HT1080 (cell line): ENCODE measurements at places on chromosomes 3 and 15. TPM values are rescaled to one million over a fixed set of nuclear protein-coding genes. Genes with fewer than 3 reads are reported as not detected.
A peak's percentile ranks its signal among the peaks of the same experiment; 100 is the strongest.

GOLGA6L7 gene
- not detected in 2 replicates for total RNA-seq

PLXND1 gene
- total RNA-seq, result 26.7 and 28.5 TPM in 2 replicates

GPR149 gene
- not detected in 2 replicates for total RNA-seq

PLCB2 gene
- 0.16 and 0.40 TPM in 2 replicates for total RNA-seq

KCNMB3 gene
- total RNA-seq, result 0.23 and 0.45 TPM in 2 replicates

SCG5 gene
- total RNA-seq, result 36.1 and 46.9 TPM in 2 replicates

ROPN1B gene
- 0.30 TPM in 1 of 2 replicates, not detected in the other for total RNA-seq

TMA7 gene
- 368 and 782 TPM in 2 replicates for total RNA-seq

HYKK gene
- 0.57 and 1.6 TPM in 2 replicates for total RNA-seq

SLC12A1 gene
- not detected in 2 replicates for total RNA-seq

DNA sequence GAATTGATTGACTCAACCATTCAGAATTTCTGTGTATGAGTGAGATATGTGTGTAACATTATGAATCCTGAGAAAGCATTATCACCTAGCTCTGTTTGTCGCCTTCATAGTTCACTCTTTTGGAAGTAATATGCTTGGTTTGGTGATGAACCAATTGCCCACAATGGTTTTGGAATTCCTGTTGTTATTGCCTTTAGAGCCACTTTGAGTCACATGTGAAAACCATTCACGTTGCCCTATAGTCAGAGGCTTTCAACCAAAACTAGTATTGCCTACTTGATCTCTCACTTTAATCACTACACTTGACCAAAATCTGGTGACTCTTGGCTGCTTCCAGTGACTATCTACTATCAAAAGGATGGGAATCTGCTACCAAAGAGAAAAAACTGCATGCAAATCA is 78.2 kb upstream of the FLNB start:
- no peak for DNase-seq

- no peak for DNase-seq
Measured at GRCh38 chr15:63513271-63513670, 8.9 kb downstream of the USP3 start.

DNA sequence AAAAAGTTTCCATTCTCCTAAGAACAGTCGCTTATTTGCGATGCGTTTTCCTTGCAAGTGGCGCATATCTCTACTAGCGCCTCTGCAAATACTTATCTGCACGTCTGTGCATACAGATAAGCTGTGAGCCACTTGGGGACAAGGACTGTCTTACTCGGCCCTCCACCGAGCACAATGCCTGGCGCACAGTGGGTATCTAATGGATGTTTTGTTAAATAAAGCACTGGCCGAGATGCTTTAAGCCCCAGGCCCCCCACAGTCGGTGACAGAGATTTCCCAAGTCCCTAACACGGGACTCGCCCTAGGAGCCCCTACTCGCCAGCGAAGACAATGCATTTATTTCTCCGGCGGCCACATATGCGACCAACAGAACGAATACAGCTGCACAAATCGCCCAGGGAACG is 503 bp downstream of the HLTF start:
- no peak for DNase-seq

GRCh38 chr3:144039661-144040060 is 68.0 kb downstream of the DIPK2A start:
- peak; percentile 71 for DNase-seq

DNA sequence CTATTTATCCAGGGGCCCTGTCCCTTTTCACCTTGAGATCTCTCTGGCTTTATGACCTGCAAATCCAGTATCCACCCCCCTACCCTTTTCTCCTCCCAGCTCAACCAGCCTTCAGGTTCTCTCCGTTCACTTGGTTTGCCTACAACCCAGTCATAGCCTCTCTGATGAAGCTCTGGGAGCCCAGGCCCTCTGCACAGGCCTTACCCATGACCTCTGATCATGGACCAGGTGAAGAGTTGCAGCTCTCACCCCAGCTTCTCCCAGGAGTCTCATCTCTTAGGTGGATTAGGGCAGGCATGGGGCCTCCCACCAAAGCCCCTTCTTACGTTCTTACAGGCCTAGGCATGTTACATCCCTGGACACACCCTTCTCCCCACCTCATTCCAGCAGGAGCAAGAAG is 59.8 kb downstream of the EXOG start:
- DNase-seq, result no peak

DNA sequence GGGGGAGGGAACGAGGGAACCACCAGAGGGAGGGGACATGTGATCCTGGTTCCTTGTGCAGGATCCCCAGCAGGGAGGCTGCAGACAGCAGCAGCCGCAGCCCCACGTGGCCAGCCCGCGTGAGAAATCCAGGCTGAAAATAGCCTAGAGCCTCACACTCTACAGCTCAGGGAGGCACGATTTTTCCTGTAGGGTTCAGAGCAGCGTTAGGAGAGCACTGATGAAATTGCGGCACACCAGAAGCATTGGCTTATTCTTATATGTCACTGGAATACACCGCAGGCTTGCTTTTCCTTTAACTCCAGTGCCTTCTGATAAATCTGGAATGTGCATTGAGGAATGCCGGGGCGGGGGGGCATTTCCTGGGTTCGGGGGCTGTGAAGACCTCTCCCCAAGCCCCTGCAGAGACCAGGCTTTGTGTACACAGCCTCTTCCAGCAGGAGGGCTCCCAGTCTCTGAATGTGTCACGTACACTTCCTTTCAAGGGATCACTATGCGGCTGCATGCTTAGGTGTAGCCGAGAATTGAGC is 193.0 kb downstream of the ATP10A start:
- DNase-seq, result peak; percentile 75

DNA sequence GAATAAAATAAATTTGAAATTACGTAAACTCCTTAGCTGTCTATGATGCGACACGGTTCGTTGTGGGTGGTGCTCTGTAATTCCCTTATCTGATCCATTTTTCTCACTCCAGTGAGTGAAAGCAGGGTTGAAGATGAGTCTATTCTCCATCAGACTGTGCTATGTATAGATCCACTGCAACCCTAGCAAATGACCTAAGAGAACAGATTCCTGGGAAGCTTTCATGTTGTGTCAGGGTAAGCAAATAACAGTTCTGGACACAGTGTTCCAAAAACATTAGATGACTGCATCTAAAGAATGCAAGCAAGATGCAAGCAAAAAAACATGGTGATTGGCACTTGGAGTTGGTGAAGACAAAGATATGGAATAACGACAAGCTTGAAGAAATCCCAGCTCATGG is 239.3 kb downstream of the SLC9A9 start:
- no peak for DNase-seq

DNA sequence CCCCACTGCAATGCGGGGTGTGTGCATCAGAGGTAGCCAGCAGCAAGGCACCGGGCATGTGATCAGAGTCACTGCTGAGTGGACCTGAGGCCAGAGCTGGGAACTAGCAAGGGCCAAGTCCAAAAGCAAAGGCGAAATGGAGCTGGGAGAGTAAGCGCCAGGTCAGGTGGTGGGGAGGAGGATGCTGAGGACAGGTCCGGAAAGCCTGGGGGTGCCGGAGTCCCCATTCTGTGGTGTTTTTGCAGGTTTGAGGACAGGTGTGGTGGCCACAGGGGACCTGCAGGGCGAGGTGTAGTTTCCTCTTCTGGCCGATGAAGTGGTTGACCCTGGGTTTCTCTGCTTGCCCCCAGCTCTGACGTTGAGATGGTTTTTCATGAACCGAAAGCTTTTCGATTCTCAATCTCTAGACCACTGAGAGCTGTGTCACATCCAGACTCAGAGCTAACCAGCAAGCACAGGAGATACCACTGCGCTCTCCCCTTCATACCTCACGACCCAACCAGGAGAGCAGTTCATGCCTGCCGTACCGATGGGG is 35.0 kb upstream of the HES1 start:
- no peak for DNase-seq

DNA sequence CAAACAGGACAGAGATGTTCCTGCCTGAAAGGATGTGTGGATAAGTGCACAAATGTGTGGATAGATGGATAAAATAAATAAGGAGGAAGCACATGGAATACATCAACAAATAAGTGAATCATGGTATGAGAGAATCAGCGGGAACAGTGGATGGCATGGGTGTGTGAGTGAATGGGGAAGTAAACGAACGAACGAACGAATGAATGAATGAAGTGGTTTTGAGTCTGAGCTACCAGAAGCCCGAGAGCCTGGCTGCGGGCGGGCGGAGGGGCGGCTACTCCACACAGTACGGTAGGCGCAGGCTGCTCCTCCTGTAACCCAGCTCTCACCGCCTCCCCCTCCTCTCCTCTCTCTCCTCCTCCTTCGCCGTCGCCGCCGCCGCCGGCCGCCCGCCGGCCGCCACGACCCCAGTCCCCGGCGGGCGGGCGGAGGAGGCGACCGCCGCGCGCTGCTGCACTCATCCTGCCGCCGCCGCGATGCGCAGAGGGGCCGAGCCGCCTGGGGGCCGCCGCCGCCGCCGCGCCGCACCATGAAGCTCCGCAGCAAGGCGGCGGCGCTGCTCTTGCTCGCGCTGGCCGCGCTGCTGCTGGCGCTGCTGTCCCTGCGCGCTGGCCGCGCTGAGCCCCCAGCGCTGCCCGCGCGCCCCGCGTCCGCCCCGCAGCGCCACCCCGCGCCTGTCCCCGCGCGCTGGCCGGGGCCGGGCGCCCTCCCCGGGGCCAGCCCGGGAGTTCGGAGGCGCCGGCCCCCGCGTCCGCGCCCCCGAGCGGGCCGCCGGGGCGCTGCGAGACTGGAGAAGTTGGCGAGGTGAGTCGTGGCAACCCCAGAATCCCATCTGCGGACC is at the start of gene GXYLT2:
Gene GXYLT2, plus strand, starts transcription at position 342 of the 841 bp plus-strand sequence. Its CDS starts 188 bp downstream, at position 530.
- DNase-seq, result peak; percentile 84

DNA sequence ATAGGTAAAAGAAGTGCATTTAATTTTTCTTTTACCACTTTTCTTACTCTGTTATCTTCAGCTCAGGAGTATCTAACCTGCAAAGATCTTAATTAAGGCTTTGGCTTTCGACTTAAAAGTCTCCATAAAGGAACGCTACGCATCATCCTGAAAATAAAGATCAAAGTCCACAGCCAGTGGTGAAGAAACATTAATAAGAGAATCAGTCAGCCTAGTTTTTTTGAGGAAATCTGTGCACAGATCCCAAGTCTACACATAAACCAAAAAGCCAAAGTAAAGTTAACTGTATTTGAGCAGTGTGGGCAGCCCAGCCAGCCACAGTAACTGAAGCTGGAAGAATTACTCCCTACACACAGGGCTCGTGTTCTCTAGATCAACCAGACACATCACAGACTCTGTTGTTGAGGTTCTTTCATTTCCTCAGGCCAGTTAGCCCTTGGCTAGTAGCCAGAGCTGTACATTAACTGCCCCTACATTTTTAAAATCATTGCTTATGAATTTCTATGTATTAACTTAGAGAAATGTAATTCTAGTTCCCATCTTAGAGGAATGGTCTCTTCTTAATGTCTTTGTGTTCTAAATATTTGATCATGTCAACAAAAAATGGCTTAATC is 6.9 kb downstream of the LRRC2 start:
- DNase-seq, result no peak

DNA sequence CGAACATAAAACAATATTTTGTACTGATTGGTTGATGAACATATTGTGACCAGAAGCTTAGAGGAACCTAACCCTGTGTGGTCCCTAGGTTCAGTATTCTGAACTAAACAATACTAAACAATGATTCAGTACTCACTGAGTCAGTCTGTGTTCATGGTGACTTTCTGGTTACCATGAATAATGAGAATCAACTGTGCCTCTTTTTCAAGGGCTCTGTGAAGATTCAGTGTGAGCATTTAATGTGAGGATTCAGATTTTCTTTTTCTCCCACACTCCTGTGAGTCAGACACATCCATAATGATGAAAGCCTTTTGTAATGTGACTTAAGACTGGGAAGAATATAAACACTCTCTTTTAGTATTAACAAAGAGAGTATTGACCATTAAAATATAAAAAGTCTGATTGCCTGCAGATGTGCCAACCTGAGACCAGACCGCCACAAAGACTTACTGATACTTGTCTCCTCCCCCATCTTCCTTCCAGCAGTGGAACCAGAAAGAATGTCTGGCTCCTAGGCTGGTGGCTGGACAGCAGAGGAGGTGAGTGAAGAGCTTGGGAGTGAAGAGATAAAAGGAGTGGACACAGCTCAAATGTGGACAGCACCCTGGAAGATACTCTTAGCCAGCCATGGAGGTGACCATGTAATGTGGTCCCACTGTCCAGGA is 17.6 kb upstream of the ACTL6A start:
- DNase-seq, result peak; percentile 98

DNA sequence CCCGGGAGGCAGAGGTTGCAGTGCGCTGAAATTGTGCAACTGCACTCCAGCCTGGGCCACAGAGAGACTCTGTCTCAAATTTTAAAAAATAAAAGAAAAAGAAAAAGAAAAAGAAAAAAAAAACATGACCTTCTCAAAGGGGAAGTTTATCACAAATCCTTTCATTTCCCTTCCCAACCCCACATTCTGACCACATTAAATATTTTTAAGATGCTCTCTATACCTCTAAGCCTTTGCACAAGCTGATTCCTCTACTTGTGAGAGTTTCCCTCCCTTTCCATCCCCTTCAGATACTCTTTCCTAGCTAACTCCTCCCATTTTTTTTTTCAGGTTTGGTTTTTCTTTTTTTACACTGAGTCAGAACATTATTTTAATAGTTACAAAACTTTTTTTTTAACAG is 4.0 kb downstream of the HIGD1A start:
- no peak for DNase-seq

- no peak for DNase-seq
Measured at GRCh38 chr3:12891391-12891984, 50.1 kb upstream of the RPL32 start.

GRCh38 chr3:66557170-66557569 is 56.3 kb upstream of the LRIG1 start:
- DNase-seq, result no peak

DNA sequence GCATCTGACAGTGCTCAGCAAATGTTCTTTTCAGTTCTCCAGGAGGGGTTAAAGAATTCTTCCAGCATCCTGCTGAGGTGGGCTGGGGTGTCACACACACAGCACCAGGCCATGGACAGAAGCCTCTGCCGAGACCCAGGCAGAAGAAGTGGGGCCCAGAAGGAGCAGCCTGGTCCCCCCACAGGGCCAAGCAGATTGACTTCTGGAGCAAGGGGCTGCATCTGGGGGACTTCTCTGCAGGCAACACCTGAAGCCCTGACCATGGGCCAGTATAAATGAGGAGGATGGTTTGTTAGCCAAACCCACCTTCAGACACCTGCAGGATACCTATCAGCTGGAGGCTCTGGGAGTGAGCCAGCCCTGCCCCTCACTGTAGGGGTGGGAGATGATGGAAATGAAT is 16.2 kb upstream of the TMEM40 start:
- DNase-seq, result no peak

DNA sequence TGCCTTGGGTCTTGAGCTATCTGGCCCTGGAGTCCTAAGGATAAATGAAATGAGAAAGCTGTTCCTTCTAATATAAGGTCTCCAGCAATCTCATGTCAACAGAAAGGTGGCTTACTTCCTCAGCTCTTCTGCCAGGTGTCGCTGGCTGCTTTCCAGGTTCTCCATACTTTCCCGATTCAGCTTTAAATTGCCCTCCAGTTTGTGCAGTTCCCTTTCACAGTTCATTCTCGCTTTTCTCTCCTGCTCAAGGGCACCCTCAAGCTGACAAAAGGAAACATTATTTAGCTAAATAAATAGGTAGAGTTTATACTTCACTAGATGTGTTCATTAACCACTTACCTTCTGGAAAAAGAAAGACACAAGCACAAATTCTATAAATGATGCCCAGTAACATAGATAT is 73.0 kb downstream of the MYH15 start:
- DNase-seq, result no peak
